ENCODE measurements at places on chromosomes 12 and 14.

DNA sequence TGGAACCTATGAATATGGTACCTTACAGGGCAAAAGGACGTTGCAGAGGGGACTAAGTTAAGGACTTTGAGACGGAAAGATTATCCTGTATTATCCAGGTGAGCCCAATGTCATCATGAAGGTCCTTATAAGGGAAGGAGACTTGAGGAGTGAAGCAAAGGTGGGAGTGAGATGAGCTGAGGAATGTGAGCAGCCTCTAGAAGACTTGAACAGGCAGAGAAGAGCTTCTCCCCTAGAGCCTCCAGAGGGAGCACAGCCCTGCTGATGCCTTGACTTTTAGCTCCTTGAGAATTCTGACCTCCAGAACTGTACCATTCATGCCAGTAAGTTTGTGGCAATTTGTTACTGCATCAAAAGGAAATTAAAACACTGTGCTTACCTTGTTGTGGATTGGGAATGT, 41.8 kb upstream of the DCD start:
- no peak for DNase-seq

DNA sequence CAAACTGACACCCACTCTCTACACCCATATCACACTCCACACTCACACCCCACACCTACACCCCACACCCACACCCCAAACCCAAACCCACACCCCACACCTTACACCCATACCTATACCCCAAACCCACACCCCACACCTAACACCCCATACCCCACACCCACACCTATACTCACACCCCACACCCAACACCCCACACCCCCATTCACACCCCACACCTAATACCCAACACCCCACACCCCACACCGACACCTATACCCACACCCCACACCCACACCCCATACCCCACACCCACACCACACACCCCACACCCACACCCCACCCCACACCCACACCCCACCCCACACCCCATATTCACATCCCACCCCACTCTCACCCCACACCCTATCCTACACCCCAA, 38.5 kb downstream of the TMEM120B start:
- DNase-seq: no peak

DNA sequence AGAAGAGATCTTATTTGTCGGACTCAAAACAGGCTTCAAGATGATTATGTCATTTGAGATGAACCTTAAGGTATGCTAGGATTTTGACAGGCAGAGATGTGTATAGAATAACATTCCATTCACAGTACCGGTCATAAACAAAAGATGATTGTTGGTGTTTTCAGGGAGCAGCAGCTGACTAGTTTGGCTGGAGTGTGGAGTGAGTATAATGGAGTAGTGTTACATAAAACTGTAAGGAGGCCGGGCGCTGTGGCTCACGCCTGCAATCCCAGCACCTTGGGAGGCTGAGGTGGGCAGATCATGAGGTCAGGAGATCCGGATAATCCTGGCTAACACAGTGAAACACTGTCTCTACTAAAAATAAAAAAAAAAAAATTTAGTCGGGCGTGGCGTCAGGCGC, 23.9 kb downstream of the SERPINA10 start:
- DNase-seq: no peak

DNA sequence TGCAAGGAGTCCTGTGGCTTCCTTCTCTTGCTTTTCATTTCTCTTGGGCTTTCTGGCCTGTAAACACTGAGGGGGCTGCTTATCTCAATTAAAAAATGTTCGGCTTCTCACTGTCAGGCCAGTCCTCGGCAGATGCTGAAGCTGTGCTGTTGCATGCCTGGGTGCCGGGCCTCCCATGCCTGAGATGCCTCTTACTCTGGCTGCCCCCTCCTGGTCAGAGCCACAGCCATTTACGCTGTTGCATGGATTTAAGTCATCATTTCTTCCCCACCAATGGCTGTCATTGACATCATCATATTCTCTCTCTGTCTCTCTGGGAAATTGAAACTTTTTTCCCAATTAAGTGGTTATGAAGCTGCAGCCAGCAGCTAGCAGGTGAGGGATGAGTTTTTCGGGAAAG, 53.7 kb downstream of the FOXN4 start:
- DNase-seq: no peak

DNA sequence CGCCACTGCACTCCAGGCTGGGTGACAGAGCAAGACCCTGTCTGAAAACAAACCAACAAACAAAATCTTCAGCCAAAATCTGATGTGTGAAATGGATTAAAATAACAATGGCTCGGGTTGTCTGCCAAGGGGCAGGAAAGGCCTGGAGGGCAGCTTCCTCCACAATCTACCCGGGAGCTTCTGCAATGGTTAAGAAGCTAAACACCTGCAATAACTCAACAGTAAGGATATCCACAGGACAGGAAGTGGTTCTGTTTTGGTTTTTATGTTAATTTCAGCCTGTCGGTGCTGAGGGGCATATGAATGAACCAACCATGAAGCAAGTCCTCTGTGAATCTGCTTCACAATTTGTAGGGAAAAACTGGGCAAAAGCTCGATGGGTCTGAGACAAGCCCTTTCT, 34.4 kb downstream of the RAD52 start:
- no peak for DNase-seq

DNA sequence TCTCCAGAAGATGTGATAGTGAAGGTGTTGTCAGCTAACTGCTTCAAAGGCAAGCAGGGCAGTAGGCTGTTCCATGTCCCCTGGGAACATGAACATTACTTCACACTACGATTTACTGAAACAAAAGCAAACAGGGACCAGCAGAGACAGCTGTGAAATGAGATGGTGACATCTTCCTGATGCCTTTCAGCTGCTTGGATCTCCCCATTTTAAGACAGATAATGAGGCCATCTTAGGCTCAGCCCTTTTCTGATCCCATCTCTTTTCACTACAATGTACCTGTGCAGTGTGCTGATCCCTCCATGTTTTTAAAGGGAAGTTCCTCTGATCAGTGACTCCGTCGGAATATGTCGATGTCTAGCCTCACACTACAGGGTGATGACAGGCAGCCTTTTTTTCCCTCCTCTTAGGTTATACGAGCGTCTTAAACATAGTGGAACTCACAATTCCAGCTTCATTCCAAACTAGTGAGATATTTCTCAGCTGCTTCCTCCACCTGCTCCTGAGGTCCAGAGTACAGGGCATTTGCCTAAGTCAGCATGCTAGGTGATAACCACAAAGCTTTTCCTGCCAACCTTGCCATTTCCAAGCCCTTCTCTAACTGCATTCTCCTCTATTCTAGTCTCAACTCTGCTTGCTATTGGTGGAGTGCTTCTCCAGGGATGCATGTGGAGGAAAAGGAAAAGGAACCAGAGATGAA, 87.6 kb upstream of the EGLN3 start:
- no peak for DNase-seq

GRCh38 chr12:46788072-46788887, 37.5 kb downstream of the SLC38A4 start:
- DNase-seq: no peak

GRCh38 chr14:58071341-58071740, 80.7 kb downstream of the ARMH4 start:
- no peak for DNase-seq
